Astrocyte (in vitro differentiated cells and primary cell): ENCODE measurements at places on chromosomes 16 and 17. TPM values are rescaled to one million over a fixed set of nuclear protein-coding genes. Genes with fewer than 3 reads are reported as not detected.

Gene HOXB3
- not detected in 2 replicates for total RNA-seq

Gene YPEL3
- total RNA-seq, result 20.5 and 25.2 TPM in 2 replicates

DNA sequence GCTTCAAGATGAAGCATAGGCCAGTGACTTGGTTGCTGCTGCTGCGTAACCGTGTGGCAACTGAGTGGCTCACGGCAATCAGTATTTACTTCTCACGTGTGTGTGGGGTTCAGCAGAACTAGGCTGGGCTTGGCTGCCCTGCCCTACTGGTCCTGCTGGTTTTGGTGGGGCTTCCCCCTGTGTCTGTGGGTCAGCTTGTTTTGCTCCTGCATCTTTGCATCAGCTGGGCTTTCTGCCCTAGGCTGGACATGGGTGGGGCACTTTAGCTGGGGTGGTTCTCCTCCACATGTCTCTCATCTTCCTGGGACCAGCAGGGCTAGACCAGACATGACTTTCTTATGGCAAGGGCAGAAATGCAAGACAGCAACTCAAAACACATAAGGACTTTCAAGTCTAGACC is 550.5 kb downstream of the MAF start:
- H3K27ac ChIP-seq, result no peak overlapping the region
- no peaks in the 10 kb centered on the region for H3K36me3 ChIP-seq
- no peaks in the 10 kb centered on the region for H3K27me3 ChIP-seq
- H3K4me1 ChIP-seq, result no peaks in the 10 kb centered on the region

Gene CLEC3A
- not detected in 2 replicates for total RNA-seq

DNA sequence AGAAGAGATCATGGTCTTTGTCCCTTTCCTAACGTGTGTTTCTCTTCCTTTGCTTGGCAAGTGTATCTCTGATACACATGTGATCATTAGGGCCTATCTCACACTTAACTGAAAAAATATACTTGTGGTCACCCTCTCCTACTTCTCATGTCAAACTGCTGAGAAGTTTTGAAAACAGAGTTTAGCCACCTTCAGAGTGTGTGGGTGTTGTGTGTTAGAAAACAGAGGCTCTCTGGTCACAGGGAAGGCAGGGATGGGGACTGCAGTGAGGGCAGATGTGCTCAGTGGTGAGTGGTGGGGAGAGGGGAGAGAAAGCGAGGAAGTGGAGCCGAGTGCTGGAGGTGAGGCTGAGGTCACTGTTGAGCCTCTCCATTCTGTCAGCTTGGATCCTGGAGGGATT is 29.4 kb downstream of the GRB7 start:
- H3K4me3 ChIP-seq, result no peak overlapping the region
- peaks cover 7% of the 10 kb centered on the region for H3K4me1 ChIP-seq
- no peak for DNase-seq
- H3K27me3 ChIP-seq, result peaks cover 33% of the 10 kb centered on the region
- no peak overlapping the region for H3K27ac ChIP-seq

Gene IL21R
- 1.8 and 3.0 TPM in 2 replicates for total RNA-seq

Gene MTSS2
- total RNA-seq, result 31.3 and 38.3 TPM in 2 replicates

DNA sequence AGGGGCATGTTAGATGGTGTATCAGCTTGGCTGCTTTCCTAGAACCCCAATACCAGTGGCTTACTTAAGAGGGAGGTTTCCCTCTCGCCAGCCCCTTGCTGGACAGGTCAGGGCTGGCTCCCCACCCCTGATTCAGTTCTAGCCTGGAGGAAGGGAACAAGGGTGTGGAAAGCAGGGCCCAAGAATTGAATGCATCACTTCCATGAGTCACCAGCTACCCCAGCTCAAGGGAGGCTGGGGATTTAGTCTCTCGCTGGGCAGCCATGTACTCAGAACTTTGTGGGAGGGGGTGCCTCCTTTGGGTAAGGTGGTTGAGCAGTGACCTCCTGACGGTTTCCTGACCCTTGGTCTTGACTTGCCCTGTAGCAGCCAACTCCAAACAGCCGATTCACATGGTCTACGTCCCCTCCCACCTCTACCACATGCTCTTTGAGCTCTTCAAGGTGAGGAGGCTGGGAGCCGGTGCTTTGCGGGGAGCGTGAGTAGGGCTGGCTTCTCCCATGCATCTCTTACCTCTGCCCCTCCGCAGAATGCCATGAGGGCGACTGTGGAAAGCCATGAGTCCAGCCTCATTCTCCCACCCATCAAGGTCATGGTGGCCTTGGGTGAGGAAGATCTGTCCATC is 12.8 kb downstream of the PDK2 start:
- no peaks in the 10 kb centered on the region for H3K36me3 ChIP-seq
- peaks cover 10% of the 10 kb centered on the region for H3K4me1 ChIP-seq
- no peak for DNase-seq
- H3K4me3 ChIP-seq, result no peak overlapping the region
- no peak overlapping the region for H3K27ac ChIP-seq

Gene GPR139
- not detected in 2 replicates for total RNA-seq

Gene ABCC6
- 2.4 and 3.0 TPM in 2 replicates for total RNA-seq

DNA sequence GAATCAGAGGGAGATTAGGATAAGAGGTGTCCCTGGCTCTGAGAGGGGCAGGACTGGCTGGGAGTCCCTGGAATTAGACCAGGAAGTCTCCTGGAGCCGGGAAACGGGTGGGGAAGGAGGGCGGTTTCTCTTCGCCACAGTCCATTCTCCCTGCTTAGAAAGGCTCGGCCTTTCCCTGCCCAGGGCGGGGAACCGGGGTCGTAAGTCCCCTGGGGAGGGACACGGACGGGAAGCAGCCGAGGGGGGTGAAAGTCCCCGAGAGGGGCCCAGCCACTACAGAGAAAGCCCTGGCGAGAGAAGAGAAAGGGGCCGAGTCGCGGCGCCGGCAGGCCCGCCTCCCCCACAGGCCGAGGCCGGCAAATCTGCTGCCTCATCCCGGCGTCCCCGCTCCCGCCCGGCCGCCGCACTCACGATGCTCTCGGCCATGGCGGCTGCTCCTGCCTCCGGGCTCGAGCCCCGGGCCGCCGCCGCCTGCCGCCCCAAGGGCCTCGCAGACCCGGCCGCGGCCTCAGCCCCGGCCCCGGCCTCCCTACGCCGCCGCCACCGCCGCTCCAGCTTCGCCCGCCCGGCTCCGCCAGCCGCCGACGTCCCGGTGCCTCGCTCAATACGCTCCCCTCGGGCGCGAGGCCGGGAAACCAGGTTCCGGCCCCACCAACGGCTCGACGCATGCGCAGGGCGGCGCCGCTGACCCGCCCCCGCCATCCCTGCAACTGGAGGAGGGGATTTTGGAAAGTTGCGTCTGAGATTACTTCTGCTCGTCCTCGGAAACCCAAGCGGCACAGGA is at the start of the genes NPLOC4 and TSPAN10:
Gene NPLOC4, minus strand, starts transcription at position 608 of the 784 bp plus-strand sequence. Its CDS starts 182 bp downstream, at position 426.
Gene TSPAN10, plus strand, starts transcription at position 692 of the 784 bp plus-strand sequence. CDS start 5,217 bp downstream, outside the sequence.
- H3K27ac ChIP-seq, result peak within 1 kb of the TSS; percentile 89
- DNase-seq, result peak; percentile 53
- no peaks in the 10 kb centered on the region for H3K27me3 ChIP-seq
